ENCODE measurements at places on chromosomes 2 and 18. TPM values are rescaled to one million over a fixed set of nuclear protein-coding genes. Genes with fewer than 3 reads are reported as not detected.

The SCN7A gene
- not detected for total RNA-seq

The KCNIP3 gene
- total RNA-seq, result 1.5 TPM

The UGT1A10 gene
- total RNA-seq, result 0.49 TPM

The SATB2 gene
- total RNA-seq, result 3.6 TPM

The SLC20A1 gene
- 183 TPM for total RNA-seq

The APCDD1 gene
- not detected for total RNA-seq

The CDK5R2 gene
- 5.3 TPM for total RNA-seq

The HOXD8 gene
- 4.8 TPM for total RNA-seq

The VIL1 gene
- total RNA-seq, result 0.24 TPM

The POTEC gene
- not detected for total RNA-seq

The RPRM gene
- not detected for total RNA-seq

The RASGRP3 gene
- total RNA-seq, result 0.61 TPM

The IL18RAP gene
- total RNA-seq, result not detected

The RBKS gene
- 8.1 TPM for total RNA-seq

The OLA1 gene
- 133 TPM for total RNA-seq

The SLC19A3 gene
- 2.3 TPM for total RNA-seq

The CYRIA gene
- total RNA-seq, result 0.27 TPM

The KIF1A gene
- total RNA-seq, result 0.83 TPM

The FNDC4 gene
- 4.0 TPM for total RNA-seq

The CD8B2 gene
- total RNA-seq, result not detected

The SH3RF3 gene
- total RNA-seq, result 0.50 TPM

The SERPINB13 gene
- total RNA-seq, result not detected

The CHST9 gene
- total RNA-seq, result not detected

The NR4A2 gene
- total RNA-seq, result 2.0 TPM

The FBXO41 gene
- total RNA-seq, result 4.4 TPM

The ACVR1C gene
- total RNA-seq, result 0.05 TPM

The SERPINB11 gene
- 0.17 TPM for total RNA-seq

The SKA1 gene
- total RNA-seq, result 11.7 TPM
